Activated naive CD4-positive, alpha-beta T cell treated with Interleukin-2 at 50 U/mL for 16 hours (primary cell): ENCODE measurements at places on chromosomes 4 and X.

DNA sequence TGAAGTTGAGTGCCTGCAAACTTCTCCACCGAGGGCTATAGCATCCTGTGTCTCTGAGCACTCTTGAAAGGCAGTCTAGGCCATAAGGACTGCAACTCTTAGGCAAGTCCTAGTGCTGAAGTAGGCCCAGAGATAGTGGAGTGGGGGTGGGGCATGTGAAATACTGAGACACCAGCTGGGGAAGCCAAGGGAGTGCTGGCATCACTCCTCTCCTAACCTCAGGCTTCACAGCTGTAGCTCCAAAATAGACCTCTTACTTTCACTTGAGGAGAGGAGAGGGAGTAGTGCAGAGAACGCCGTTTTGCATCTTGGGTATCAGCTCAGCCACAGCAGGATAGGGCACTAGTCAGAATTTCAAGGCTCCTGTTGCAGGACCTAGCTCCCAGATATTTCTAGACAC lies 56.2 kb upstream of the CYSLTR1 start:
- no peak for DNase-seq

DNA sequence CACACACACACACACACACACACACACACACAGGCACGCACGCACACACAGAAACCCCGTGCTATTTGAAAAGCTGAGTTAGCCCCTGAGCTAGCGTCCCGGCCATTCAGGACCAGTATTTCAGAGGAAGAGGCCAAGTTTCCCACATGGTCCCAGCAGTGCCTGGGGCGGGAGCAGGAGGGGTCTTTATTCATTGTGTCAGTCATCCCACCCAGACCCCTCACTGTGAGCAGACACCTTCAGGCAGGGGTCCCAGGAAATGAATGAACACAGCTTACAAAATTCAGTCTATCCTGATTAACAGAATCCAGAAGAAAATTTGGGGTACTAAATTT lies 58.1 kb downstream of the ZFYVE28 start:
- DNase-seq = no peak

DNA sequence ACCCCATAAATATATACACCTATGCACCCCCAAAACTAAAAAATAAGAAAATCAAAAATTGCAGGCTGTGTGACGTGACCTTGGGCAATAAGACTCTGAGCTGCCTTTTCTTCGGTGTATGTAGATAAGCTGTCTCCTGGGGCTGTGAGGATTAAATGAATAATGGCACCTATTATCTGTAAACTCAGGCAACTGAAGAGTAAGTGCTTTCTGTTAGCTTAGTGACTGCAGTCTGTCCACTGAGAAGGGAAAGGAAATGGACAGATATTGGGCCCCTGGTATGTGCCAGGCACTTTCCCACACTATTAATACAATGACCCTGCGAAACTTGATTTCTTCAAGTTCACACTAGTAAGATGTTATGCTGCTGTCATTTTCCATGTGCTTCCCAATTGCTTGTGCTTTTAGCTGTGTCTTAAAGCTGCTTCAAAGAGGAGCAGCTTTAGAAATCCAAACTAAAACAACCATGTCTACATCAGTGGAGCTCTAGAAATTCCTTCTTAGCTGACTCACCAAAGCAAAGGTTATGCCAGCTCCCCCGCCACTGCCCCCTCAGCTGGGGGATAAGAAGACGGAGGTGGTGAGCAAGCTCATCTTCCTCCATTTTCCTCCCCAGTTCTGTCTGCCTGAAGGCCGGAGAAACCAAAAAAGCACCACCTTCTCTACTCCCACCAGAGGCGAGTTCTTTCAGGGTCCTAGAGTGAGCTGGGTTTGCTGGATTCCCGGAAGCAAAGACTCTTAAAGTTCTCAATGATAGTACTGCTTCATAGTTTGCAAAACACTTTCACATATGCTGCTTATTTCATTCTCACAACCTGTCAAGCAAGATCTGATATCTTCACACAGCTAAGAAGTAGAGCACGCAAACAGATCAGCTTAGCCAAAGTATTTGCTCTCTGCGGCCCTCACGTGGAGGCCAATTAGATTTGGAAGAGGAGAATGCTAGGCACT lies 8.8 kb upstream of the DGAT2L6 start:
- no peak for DNase-seq

- no peak for DNase-seq
Measured at GRCh38 chr4:182147391-182147790, 95.8 kb upstream of the TENM3 start.

DNA sequence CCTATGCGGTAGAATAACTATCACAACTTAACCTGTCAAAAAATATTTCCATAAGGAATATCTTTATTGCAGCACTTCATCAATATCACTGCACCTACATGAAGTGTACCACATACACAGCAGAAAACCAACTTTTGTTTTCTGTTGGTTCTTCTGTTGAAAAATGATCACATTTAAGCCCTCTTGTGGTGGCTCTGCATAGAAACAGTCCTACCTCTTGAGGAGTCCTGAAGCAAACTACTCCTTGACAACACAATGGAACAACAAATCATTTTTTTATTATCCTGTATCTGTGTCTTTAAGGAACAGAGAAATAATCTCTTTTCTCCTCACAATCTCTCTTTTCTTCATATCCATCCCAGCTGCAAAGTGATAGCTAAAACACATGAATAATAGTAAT lies 39.8 kb upstream of the ATOH1 start:
- DNase-seq = no peak

- no peak for DNase-seq
Measured at GRCh38 chr4:47619691-47620090, 134.6 kb downstream of the ATP10D start.

DNA sequence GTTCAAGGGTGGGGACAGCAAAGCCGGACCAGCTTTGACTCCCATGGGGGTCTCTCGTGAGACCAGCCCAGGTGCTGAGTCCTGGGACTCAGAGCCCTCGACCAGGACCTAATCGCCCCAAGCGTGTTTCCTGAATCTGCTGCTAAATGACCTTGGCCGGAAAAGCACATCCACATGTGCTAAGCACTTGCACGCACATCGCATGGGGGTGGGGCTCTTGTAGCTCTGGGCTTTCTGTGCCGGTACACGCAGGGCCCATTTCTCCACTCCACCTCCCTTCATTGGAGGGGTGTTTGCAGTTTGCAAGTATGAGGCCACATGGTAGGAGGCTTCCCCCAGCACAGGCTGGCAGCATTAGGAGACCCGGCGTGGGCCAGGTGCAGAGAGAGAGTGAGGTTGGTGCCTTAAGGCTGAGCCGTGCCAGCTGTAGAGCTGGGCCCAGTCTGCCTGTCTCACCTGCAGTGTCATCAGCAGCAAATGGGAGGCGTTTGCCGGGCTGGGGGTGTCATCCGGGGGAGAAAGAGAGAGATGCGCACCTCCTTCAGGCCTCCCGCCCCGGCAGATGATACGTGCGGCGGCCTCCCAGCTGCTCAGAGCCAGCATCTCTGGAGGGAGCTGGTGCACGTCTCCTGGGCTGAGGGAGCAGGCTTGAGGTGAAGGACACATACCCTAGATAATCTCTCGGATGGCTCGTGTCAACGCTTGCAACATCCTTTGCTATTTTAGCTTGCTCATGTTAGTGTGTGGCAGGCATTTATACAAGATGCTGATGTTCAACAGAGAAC lies 45.2 kb upstream of the CLCN4 start:
- DNase-seq = peak; percentile 66

DNA sequence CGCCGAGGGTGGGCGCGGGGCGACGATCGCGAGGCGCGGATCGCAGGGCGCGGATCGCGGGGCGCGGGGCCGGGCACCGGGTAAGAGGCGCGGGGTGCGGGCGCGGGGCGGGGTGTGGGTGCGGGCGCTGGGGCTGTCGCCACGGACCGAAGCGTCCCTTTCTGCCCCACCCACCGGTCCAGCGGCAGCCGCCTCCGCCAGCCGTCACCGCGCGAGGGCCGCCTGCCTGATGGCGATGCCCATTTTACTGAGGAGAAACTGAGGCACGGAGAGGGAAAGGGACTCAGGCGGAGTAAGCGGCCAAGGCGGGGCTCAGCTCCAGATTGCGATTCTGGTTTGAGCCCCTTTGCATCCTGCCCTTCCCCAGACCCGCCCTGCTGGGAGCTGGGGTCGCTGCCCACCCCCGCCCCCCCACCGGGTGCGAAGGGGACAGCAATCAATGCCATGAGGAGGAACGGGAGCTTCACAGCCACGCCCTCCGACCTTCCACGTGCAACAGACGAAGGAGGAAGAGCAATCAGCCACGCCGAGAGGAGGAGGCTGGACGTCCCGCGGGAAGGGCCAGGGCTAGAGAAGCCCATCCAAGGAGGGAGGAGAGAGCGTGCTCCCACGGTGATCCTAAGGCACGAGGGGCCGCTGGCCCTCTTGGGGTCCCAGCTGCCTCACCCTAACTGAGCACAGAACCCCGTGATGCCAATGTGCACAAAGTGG lies 10.9 kb upstream of the MAN2B2 start:
- DNase-seq = no peak

GRCh38 chrX:53656845-53657244 lies 29.7 kb downstream of the HUWE1 start:
- DNase-seq = no peak

- no peak for DNase-seq
Measured at GRCh38 chr4:8167291-8167690, 8.7 kb upstream of the ABLIM2 start.

DNA sequence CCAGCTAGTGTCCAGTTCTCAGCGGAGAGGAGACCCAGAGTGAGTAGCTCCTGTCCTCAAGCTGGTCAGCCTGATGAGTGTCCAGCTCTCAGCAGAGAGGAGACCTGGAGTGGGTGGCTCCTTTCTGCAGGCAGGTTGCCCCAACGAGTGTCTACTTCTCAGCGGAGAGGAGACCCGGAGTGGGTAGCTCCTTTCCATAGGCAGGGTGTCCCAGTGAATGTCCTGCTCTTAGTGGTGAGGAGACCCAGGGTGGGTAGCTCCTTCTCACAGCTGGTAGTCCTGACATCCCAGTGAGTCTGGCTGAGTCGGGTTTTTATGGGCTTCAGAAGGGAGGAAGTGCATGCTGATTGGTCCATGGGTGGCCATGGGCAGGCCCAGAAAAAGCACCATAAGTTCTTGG lies 55.7 kb upstream of the NUDT6 start:
- DNase-seq = no peak

DNA sequence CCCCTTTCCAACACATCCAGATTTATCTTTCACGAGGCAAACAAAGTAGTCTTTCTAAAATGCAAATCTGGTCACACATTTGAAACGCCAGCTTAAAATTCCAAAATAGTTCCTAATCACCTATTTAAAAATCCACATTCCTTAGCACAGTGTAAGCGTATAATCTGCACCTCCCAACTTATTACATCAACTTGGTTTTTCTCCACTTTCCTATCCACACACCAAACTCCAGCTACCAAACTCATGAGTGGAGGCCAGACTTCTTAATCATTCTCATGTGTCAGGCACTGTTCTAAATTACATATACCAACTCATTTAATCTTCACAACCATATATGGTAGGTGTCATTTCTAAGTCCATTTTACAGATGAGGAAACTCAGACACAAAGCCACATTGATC lies 33.8 kb downstream of the ENOX2 start:
- DNase-seq = no peak

DNA sequence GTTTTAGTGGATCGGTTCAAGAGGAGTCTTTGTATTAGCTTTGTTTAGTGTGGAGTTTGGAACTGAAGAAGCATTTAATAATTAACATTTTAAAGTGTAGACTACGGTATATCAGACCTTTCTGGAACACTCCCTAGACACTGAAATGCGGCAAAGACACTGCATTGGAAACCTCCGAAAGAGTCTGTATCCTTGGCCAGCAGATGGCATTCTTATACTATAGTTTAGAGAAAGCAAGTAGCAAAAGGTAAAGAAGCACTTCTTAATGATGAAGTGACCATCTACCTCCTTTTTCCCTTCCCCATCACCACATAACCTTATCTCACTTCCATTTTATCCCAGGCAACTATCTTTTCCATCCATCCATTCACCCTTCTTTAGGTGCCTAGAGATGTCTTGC lies 7.6 kb downstream of the FABP2 start:
- no peak for DNase-seq

GRCh38 chrX:54029529-54030143 lies 14.6 kb downstream of the PHF8 start:
- DNase-seq = no peak

- no peak for DNase-seq
Measured at GRCh38 chr4:177519481-177520260, 77.4 kb upstream of the AGA start.

- no peak for DNase-seq
Measured at GRCh38 chr4:32601848-32602247, 1881.7 kb downstream of the PCDH7 start.

- DNase-seq = no peak
Measured at GRCh38 chr4:184286358-184286757, 68.7 kb upstream of the ENPP6 start.

DNA sequence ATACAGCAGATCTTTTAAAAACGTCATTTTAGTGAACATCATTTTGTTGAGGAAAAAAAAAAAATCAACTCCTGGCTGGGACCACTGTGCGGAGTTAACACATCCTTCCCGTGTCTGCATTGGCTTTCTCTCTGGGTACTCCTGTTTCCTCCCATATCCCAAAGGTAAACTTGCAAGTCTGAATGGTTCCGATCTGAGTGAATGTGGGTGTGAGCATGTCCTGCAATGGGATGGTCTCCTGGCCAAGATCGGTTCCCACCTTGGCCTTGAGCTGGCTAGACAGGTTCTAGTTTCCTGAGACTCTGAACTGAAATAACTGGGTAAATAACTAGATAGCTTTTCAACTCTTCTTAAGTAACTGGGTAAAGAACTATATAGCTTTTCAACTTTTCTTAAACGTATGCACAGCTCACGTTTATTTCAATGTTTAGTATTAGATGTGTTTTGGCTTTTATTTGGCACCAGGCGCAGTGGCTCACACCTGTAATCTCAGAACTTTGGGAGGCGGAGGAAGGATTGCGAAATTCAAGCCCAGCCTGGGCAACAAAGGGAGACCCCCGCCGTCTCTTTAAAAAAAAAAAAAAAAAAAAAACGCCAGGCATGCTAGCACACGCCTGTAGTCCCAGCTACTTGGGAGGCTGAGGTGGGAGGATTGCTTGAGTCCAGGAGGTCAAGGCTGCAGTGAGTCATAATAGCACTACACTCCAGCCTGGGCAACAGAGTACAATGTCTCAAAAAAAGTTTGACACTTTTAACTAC lies 14.0 kb downstream of the RBMX start:
- no peak for DNase-seq

DNA sequence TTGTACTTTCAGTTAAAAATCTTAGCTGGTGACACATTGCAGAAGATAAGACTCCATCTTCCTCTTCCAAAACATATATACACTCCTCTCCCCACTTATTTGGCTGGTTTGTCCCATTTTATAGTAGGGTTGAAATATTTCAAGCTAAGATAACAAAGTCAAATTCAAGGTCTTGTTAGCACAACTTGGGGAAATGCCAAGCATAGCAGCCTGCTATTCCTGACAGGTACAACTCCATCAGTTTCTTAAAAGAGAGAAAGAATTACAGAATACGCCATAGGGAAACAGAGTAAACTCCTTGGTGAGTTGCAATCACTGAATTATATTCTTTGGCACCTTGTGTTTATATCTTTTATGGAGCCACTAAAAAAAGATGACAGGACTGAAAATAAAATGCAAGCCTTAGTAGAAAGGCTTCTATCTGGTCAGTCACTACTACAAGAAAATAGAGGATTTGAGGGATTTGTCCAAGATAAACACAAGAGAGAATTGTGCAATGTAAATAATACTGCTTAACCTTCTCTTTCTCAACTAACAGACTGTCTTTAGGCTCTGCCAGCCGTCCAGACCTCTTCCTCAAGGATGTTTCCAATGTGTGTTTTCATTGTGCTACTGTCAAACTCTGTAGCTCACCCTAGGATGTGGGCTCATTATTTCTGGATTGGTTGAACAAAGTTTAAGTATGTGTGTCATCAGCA lies 170.3 kb downstream of the VEGFC start:
- no peak for DNase-seq

- DNase-seq = no peak
Measured at GRCh38 chr4:80852061-80852460, 178.4 kb upstream of the BMP3 start.
